ENCODE measurements at places on chromosomes 3 and 15.

GRCh38 chr15:78077871-78078210 is 330 bp upstream of the TBC1D2B start:
- H3K27ac ChIP-seq, result peak overlapping the region; percentile 92
- H3K27me3 ChIP-seq, result no peaks in the 10 kb centered on the region
- DNase-seq, result no peak

DNA sequence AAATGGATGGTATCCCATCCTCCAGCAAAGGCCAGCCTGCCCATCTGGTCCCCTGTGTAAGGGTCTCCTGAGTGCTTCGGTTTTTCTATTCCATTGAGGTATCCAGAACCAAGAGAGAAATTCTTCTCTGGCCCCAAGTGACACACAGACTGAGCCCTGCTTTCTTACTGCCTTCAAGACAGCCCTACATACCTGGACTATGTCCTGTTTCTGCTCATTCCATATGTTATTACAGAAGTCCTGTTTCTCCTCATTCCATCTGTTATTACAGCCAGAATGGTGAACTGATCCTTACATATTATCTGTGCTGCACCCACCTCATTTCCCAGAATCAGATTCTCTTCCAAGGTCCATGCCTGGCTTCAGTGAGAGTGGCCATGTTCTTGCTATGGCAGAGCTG is 115.2 kb downstream of the DCLK3 start:
- H3K27ac ChIP-seq, result no peak overlapping the region
- no peak for DNase-seq
- H3K4me1 ChIP-seq, result no peaks in the 10 kb centered on the region
- no peaks in the 10 kb centered on the region for H3K36me3 ChIP-seq
- no peaks in the 10 kb centered on the region for H3K27me3 ChIP-seq
- H3K4me3 ChIP-seq, result no peak overlapping the region

GRCh38 chr15:59532770-59533379 is 78.7 kb upstream of the GCNT3 start:
- H3K36me3 ChIP-seq, result no peaks in the 10 kb centered on the region
- no peaks in the 10 kb centered on the region for H3K27me3 ChIP-seq
- H3K4me1 ChIP-seq, result no peaks in the 10 kb centered on the region
- no peak overlapping the region for H3K27ac ChIP-seq

GRCh38 chr3:174862101-174862500 is 3.0 kb downstream of the NAALADL2 start:
- H3K27me3 ChIP-seq, result no peaks in the 10 kb centered on the region
- no peaks in the 10 kb centered on the region for H3K4me1 ChIP-seq
- no peak for DNase-seq
- H3K27ac ChIP-seq, result no peak overlapping the region
- H3K36me3 ChIP-seq, result no peaks in the 10 kb centered on the region

GRCh38 chr3:99969136-99969535 is 145.2 kb downstream of the FILIP1L start:
- no peaks in the 10 kb centered on the region for H3K27me3 ChIP-seq
- no peak for DNase-seq
- no peak overlapping the region for H3K4me3 ChIP-seq
- peaks cover 16% of the 10 kb centered on the region for H3K4me1 ChIP-seq

DNA sequence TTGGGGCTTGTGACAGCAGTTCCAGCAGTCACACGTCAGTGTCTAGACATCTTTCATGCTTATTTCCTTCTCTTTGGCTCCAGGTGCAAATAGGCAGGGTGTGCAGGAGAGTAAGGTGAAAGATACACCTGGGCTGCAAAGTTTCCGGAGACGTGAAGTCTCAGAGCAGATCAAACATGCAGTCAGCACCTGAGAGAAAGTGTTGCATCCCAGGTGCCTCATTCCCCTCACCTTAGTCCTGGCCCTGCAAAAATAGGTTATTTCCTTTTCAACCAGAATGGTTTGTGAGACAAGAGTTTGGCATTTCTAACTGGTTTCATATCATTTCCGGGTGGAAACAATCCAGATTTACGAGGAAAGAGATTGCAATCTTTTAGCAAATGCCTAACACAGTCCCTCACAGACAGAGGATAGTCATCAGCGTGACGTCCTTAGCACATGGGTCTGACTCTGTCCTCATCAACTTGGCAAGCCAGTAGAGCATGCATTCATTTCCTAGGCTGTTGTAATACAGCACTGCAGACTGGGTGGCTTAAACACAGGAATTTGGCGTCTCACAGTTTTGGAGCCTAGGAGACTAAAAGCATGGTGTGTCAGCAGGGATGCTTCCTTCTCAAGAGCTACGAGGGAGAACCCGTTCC is 58.2 kb upstream of the ARRDC4 start:
- no peak overlapping the region for H3K4me3 ChIP-seq
- H3K4me1 ChIP-seq, result no peaks in the 10 kb centered on the region
- H3K27me3 ChIP-seq, result peaks cover 38% of the 10 kb centered on the region
- DNase-seq, result no peak
- no peak overlapping the region for H3K27ac ChIP-seq

DNA sequence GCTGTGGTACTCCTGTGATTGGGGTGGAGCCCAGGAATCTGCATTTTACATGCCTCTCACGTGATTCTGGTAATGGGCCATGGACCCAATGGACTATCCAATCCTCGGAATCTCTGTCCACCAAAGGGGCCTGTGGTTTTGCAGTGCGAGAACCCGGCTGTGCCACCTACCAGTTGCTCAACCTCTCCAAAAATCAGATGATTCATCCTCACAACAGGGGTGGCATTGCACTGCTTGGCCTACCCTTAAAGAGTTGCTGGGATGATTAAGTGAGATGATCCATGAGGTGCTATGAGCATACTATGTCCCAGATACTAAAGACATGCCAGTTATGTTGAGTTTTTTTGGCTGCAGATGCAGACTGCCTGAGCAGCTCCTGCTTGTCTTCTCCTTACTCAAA is 5.1 kb downstream of the ANP32A start:
- H3K4me1 ChIP-seq, result peaks cover 66% of the 10 kb centered on the region
- peak overlapping the region; percentile 99 for H3K27ac ChIP-seq
- no peaks in the 10 kb centered on the region for H3K36me3 ChIP-seq
- no peak overlapping the region for H3K4me3 ChIP-seq
- H3K27me3 ChIP-seq, result no peaks in the 10 kb centered on the region

DNA sequence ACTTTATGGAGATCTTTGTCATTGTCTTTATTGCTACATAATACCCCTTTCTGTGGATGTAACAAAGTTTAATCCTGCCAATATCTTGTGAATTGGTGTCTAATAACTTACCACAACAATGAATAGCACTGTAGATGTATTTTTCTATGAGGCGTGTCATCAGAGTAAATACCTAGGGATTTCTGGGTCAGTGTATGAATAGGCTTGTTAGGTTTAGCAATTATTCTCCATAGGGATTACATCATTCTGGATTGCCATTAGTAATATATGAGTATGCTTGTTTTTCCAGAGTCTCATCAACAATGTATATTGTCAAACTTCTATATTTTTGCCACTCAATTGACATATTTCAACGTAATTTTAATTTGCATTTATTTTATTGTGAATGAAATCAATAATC is 67.9 kb downstream of the UNC13C start:
- H3K27me3 ChIP-seq, result no peaks in the 10 kb centered on the region
- no peaks in the 10 kb centered on the region for H3K4me1 ChIP-seq
- H3K4me3 ChIP-seq, result no peak overlapping the region
- no peak for DNase-seq
- H3K27ac ChIP-seq, result no peak overlapping the region

DNA sequence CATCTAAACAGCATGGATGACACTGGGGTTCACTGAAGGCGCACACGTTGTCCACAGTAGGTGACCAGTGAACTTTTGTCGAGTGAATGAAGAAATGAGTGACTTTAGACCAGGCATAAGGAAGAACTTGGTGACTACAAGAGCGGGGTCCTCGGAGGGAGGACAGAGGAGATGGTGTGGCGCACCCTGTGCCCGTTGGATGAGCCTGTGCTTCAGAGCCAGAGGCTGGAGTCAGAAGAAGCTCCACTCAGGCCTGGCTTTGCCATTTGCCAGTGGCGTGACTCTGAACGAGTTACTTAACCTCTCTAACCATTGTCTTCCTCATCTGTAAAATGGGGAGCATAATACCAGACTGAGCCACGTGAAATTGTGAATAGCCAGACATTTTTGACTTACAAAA is 42.2 kb downstream of the MUC4 start:
- peaks cover 5% of the 10 kb centered on the region for H3K27me3 ChIP-seq
- H3K4me1 ChIP-seq, result no peaks in the 10 kb centered on the region
- H3K36me3 ChIP-seq, result no peaks in the 10 kb centered on the region

DNA sequence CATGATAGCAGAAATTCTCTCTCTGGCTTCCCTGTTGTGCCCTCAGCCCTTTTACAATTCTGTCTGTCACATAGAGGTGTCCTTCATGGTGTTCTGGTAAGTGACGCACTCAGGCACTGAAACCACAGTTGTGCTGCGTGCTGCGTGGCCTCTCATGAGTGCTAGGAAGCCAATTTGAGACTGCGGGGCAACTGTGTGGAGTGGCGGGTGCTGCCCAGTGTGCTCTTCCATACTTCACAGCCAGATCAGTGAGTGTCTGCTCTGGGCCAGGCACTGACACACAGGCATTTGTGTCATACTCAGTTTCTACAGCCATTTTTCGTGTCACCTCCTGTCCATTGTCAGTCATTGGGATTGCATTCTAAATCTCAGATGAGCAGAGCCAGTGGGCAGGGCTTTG is 133.1 kb upstream of the PLXNA1 start:
- H3K27me3 ChIP-seq, result no peaks in the 10 kb centered on the region
- H3K4me3 ChIP-seq, result no peak overlapping the region

DNA sequence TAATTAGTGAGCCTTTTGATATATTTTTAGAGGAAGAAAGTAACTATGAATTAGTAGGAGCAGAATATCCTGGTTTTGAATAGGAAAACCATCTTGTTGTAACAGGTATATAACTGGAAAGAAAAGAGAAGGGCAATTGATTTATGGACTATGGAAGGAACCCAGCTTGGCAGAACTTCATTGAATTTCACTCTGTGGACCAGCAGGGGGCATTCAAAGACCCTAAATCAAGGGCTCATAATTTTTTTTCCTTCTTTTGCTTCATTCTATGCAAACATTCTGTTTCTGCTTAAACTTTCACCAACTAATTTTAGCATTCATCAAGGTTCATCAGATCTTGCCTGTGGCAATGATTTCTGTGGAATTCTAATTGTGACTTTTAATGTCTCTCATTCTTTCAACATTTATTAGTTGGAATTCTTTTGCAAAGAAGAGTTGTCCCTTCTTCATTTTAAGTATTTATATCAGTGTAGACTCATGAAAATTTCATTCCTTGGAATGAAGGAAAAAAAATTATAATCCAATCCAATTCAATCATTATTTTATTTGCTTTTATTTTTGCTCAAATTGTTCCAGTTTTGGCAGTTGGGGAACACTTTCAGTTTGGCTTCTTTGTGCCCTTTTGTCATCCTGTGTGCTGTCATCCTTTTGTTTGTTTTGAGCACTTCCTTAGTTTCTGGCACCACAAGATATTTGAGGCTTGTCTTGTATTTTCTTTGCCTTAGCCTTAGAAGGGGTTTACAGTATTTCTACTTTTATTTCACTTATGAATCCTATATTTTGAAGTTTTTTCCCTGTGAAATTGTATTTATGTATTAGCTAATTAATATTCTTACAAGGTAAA is 30.4 kb downstream of the NXPE3 start:
- no peaks in the 10 kb centered on the region for H3K36me3 ChIP-seq
- peaks cover 28% of the 10 kb centered on the region for H3K4me1 ChIP-seq
- no peak overlapping the region for H3K4me3 ChIP-seq
- no peak for DNase-seq
- no peaks in the 10 kb centered on the region for H3K27me3 ChIP-seq

All from heart right ventricle (tissue), 16 donors.